ENCODE measurements at places on chromosomes 7 and 10. TPM values are rescaled to one million over a fixed set of nuclear protein-coding genes. Genes with fewer than 3 reads are reported as not detected.

The AKR1B15 gene
- total RNA-seq = not detected

The INTS15 gene
- 15.2 TPM for total RNA-seq

The ECHDC3 gene
- 12.2 TPM for total RNA-seq

The UNC5B gene
- 42.4 TPM for total RNA-seq

The LRMDA gene
- total RNA-seq = 0.96 TPM

The ATP6V0A4 gene
- total RNA-seq = not detected

The CPA5 gene
- not detected for total RNA-seq

The ITIH2 gene
- 2.4 TPM for total RNA-seq

The FAM25G gene
- total RNA-seq = not detected

The AHR gene
- 149 TPM for total RNA-seq

The SPDYE3 gene
- total RNA-seq = not detected

GRCh38 chr10:128587689-128588088 is 461.5 kb upstream of the MKI67 start:
- DNase-seq = no peak

DNA sequence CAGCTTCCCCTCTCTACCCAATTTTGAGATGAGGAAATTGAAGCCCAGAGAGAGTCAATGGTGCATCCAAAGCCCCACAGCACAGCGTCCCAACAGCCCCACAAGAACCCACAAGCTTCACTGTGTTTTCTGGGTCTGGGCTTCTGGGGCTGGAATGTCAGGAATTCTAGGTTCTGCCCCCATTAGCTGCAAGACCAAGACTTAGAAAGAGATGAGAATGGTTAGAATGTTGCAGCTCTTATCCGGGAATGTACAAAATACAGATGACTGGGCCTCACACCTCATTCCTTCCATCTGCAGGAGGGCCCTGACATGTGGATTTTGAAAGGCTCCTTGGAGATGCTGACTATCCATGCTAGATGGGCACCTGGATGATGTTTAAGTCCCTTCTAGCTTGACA is 6.0 kb upstream of the SGPL1 start:
- no peak for DNase-seq

DNA sequence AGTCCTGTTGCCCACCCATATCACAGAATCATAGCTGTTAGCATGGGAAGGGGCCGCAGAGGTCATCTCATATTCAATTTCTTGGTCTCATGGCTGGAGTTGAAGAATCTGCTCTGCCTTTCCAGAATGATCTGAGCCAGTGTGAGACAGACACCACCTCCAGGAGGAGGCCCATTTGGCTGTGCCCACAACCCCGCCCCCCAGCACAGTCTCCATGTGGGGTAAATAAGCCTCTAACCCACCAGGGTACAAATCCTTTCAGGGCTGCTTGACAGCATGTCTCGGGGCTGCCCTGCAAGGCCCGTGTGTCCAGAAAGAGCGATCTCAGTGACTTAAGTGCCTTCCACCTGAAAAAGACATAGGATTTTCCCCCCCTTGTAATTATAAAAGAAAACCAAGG is 137.5 kb downstream of the DLG5 start:
- DNase-seq = no peak

- no peak for DNase-seq
Measured at GRCh38 chr10:73054286-73054685, 42.4 kb downstream of the P4HA1 start.

DNA sequence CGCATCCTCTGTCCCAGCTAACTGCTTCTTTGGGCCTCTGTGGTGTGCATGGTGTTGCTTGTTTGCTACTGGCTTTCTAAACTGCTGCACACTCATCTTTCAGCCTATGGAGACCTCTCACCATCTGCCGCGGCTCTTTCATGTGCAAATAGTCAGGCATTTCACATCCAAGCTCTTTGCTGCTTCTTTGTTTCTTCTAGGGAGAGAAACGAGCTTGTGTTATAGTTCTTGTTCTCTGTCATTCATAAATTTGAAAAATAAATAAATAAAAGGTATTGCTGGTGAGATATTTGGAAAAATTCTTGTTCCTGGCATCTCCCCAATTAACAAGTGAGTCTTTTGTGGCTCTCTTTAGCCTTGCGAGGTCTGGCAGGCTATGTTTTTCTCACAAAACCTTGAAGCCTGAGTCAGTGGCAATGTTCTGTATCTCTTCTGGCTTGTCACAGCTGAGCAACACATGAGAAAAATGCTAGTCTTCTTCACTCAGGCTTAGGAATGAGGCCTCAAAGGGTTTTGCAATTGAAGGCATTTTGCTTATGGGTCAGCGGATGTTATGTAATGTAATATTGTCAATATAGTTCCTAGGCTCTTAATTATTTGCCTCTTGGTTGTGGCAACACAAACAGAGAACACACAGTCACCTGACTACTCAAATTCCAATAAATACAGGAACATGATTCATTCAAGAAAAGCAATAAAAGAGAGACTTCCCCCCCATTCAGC is 274.0 kb downstream of the FRMD4A start:
- no peak for DNase-seq

- no peak for DNase-seq
Measured at GRCh38 chr10:111531690-111532089, 454.9 kb downstream of the ADRA2A start.

- DNase-seq = no peak
Measured at GRCh38 chr7:132740176-132740575, 163.9 kb upstream of the PLXNA4 start.

- DNase-seq = no peak
Measured at GRCh38 chr7:20651960-20652544, 36.6 kb downstream of the ABCB5 start.

- no peak for DNase-seq
Measured at GRCh38 chr7:30804078-30804661, 33.0 kb downstream of the MINDY4 start.

- no peak for DNase-seq
Measured at GRCh38 chr7:81402227-81402626, 367.6 kb downstream of the HGF start.

- no peak for DNase-seq
Measured at GRCh38 chr10:48511066-48511874, 93.6 kb downstream of the ARHGAP22 start.

- no peak for DNase-seq
Measured at GRCh38 chr7:15862016-15862780, 175.7 kb upstream of the MEOX2 start.

- DNase-seq = no peak
Measured at GRCh38 chr10:55500931-55501559, 700.0 kb upstream of the PCDH15 start.

GRCh38 chr10:30445711-30446110 is 11.7 kb downstream of the MAP3K8 start:
- no peak for DNase-seq

DNA sequence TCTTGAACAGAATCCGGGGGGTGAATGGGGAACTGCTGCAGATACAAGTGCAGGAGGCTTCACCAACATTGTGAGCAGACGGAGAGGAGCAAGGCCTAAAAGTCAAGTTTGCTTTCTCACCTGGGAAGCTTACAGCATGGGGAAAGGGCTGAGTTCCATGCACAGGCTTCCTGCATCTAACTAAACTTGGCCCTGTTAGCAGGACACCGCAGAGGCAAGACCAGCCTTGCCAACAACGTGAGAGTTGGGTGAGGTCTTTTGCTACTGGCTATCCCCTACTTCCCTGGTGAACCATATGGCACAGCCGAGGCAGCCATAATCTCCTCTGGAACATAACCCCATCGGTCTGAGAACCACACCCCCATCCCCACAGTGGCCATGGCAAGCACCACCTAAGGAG is 14.2 kb upstream of the ADAM22 start:
- no peak for DNase-seq

DNA sequence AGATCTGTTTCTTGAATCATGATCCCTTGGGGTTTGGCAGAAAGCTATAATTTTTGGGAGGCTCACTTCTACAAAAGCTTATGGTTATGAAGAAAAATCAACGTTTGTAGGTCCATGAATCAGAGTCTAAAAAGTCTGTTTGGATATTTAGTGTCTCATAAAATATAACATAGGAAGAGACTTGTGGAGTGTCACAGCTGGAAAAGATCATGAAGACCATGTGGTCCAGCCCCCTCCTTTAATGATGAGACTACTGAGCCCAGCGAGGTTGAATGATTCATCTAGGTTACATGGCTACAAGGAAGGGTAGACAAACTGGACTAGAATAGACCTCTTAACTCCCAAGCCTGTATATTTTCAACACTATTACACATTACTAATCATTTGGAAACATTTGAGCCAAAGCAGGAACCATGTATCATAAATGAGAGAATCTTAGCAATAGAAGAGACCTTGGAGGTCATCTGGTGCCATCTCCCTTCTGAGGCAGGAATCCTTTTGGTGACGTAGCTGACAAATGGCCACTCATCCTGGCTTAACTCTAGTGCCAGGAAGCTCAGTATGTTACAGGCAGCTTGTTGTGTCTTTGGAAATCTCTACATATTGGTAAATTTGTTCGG is 152.5 kb downstream of the CREB5 start:
- DNase-seq = no peak

GRCh38 chr7:37633048-37633447 is 50.5 kb upstream of the GPR141 start:
- no peak for DNase-seq

DNA sequence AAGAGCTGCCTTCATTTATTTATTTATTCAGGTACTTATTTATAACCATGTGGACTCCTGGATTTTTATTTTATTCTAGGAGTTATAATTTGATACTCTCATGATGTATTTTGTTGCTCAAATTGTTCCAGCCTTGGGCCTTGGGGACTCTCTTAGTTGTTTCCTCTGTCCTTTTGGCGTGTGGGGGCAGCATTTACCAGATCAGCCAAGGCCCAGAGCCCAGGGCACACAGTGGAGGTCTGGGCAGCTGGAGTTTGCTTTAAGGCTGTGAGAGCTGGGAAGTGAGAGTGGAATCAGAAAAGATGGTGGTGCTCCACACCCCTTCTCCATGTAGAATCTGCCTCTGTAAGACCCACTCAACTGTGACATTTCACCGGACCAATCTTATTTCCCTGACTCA is 398.9 kb downstream of the RPS24 start:
- no peak for DNase-seq

DNA sequence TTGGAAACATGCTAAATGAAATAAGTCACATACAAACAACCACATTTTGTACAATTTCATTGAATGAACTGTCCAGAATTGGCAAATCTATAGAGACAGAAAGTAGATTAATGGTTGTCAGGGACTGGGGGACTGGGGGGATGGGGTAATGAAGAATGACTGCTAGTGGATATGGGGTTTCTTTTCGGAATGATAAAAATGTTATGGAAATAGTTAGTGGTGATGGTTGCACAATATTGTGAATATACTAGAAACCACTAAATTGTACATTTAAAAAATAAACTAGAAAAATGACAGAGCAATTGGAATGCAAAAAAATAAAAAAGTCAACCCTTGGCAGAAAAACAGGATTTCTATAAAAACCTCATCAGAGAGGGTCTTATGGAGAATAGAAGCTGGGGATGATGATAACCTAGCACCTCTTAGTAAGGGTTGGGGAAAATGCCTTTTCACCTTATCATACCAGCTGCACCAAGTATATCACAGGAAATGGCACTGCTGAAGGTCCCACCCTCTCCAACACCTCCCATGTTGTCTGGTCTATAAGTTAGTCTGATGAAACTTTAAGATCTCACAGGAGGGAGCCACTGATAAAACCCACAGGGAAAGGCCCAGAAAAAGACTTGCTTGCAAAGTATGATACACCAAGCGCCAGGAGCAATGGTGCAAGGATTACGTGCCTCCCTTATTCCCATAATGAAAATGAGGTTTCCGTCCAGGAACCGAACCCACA is 23.1 kb upstream of the JAZF1 start:
- DNase-seq = no peak

GRCh38 chr10:93899109-93899508 is 5.3 kb downstream of the SLC35G1 start:
- no peak for DNase-seq

DNA sequence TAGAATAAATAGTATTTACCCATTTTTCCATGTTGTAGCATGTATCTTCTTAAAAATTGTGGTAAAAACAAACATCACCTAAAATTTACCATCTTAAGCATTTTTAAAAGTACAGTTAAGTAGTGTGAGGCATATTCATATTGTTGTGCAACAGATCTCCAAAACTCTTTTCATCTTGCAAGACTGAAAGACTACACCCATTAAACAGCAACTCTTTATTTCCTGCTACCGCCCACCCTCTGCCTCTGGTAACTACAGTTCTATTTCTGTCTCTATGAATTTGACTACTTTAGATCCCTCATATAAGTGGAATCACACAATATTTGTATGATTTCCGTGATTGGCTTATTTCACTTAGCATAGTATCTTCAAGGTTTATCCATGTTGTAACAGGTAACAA is 40.0 kb upstream of the AGBL3 start:
- no peak for DNase-seq

GRCh38 chr10:101494650-101495049 is 93.4 kb downstream of the POLL start:
- no peak for DNase-seq
